ENCODE measurements at places on chromosomes 4 and X. TPM values are rescaled to one million over a fixed set of nuclear protein-coding genes. Genes with fewer than 3 reads are reported as not detected.

- no peak for DNase-seq
These were observed 106.4 kb downstream of the RNF150 start for GRCh38 chr4:141026900-141027299.

Gene CT83
- total RNA-seq, result not detected

- DNase-seq, result no peak
These were observed 252.8 kb upstream of the SLC7A11 start for GRCh38 chr4:138494931-138495330.

DNA sequence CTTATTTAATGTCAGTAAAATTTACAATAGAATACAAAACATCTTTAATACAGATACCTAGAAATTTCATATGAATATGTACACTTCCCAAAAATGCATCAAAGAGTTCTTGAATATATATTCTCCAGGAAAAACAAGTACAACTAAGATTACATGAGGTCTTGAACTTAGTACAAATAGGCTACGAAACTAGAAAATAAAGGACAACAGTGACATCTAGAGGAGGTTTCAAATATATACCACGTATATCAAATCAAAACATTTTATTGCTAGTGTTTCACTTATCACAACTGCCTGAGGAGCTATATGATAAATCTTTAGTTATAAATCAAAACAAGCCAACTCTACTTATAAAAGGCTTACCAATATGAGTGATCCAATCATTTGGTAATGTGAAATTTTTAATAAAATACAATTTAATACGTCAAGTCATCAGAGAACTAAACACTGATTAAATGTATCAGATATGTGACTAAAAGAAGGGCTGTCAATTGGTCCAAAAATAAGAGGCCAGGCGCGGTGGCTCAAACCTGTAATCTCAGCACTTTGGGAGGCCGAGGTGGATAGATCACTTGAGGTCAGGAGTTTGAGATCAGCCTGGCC lies 36.6 kb downstream of the ANAPC10 start:
- DNase-seq, result no peak

DNA sequence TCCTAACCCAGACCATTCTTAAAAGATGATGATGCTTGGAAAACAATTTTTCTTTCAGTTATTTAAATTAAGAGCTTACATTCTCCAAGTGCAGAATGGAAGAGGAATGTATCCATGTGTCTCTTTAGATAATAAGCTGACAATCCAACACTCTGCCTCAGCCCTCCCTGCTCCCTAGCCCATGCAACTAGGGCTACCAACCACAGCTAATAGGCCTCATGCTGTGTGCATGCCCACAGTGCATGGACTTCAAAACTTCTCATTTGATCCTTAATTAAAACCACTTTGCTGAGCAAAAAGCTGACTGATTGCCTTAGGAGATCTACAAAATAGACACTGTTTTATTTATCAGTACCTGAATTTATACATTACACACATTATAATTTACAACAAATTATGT lies 473.9 kb downstream of the GALNTL6 start:
- DNase-seq, result no peak

Gene HAUS3
- 4.9 TPM for total RNA-seq

DNA sequence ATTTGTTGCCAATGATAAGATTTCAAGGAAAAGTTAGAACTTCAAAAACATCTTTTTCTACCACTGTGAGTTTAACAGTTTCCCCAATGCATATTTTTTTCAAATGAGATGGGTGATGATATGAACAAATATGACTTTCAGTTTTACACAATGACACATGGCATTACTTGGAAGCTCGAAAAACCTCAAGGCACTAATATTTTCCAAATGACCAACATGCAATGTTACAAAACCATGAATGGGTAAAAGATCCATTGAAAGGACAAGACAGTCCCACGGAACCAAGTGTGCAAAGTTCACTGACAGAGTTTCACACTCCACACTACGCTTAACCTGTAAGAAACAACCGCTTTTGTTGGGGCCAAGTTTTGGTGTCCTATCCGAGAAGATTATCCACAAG lies 84.5 kb downstream of the CD99L2 start:
- no peak for DNase-seq

- no peak for DNase-seq
These were observed 197.3 kb downstream of the OR13H1 start for GRCh38 chrX:131741103-131741581.

DNA sequence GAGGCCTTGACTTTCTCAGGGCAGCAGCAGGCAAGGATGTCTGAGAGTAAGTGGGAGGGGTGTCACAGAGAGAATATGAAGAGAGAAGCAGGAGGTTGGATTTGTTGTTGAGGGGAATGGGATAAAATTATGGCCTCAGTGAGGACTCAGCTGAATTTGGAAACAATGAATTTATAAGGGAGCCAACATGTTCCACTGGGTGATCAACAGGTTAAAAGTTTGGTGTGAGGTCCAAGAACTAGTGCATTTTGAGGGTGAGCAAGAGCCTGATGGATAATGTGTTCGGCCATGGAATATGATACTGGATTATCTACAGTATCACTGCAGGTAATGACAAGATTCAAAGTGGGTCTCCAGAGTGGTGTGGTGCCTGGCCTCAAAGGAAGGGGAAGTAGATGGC lies 33.5 kb downstream of the LIMCH1 start:
- DNase-seq, result no peak

GRCh38 chrX:127207326-127207725 lies 387.8 kb downstream of the PRR32 start:
- DNase-seq, result no peak

Gene GLRA2
- not detected for total RNA-seq

- no peak for DNase-seq
These were observed 439.2 kb downstream of the ARHGAP24 start for GRCh38 chr4:85913931-85914694.

Gene VEGFC
- total RNA-seq, result 8.9 TPM

DNA sequence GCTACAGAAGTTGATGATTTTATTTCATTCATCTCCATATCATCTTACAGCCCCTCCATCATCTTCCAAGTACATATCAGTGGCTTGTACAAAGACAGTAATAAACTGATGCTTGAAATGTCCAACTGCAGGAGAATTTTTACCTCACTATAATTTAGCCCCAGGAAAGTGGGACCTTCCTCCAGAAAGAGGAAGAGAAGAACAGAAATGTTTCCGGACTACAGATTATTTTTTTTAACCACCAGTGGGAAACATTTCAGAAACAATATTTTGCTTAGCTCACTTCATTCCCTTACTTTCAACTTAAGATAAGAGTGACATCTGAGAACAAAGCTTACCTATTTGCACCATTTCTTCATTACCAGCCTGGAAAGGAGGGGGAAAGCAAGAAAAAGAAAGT lies 2.0 kb downstream of the ADAMTS3 start:
- no peak for DNase-seq

- no peak for DNase-seq
These were observed 489.8 kb downstream of the PABPC4L start for GRCh38 chr4:133711817-133712216.

- DNase-seq, result no peak
These were observed 373.7 kb upstream of the FTHL17 start for GRCh38 chrX:31445542-31445941.

DNA sequence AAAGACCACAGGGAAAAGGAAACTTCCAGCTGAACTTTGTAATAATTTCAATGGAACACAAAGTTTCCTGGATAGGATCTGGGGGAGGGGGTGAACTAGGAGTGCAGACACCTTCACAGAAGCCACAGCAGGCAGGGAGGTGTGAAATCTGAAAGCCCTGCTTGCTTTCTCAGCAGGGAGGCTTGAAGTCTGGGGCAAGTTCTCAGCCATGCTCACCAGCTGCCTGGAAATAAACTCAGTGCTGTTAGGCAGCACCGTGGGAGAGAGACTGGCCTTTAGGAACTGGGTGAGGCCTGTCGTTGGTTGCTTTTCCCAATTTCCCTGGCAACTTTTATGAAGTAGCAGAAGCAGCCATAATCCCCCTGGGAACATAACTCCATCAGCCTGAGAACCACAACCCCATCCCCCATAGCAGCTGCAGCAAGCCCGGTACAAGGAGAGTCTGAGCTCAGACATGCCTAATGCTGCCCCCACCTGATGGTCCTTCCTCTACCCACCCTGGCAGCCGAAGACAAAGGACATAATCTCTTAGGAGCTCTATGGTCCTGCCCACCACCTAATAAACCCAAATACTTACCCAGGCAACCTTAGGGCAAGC lies 39.2 kb upstream of the NMU start:
- no peak for DNase-seq

DNA sequence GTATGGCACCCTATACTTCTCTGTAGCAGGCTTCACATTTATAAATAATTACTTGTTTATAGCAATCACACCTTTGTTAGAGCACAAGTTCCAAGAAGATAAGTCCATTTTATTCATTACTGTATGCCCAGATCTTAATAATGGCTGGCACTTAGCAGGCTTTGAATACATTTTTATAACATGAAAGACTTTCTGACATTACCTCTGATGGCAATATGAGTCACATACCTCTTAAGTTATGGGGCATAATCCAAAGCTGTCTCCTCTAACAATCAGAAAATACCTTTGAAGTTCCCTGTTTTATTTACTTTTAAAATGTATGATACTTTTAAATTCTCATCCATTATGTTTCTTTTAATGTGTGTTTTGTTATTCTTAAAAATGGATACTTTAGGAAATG lies 12.2 kb downstream of the SCRG1 start:
- DNase-seq, result no peak

DNA sequence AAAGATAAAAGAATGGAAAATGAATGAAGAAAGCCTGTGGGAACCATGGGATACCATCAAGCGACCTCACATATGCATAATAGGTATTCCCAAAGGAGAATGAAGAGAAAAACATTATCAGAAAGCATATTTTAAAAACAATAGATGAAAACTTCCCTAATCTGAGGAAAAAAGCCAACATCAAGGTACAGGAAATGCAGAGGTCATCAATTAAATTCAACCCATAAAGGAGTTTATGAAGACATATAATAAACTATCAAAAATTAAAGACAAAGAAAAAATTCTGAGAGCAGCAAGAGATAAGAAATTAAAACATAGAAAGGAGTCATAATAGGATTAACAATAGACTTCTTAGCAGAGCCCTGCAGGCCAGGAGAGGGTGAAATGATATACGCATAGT lies 397.5 kb downstream of the GPM6A start:
- no peak for DNase-seq

Gene ATP1B4
- total RNA-seq, result 2.7 TPM

DNA sequence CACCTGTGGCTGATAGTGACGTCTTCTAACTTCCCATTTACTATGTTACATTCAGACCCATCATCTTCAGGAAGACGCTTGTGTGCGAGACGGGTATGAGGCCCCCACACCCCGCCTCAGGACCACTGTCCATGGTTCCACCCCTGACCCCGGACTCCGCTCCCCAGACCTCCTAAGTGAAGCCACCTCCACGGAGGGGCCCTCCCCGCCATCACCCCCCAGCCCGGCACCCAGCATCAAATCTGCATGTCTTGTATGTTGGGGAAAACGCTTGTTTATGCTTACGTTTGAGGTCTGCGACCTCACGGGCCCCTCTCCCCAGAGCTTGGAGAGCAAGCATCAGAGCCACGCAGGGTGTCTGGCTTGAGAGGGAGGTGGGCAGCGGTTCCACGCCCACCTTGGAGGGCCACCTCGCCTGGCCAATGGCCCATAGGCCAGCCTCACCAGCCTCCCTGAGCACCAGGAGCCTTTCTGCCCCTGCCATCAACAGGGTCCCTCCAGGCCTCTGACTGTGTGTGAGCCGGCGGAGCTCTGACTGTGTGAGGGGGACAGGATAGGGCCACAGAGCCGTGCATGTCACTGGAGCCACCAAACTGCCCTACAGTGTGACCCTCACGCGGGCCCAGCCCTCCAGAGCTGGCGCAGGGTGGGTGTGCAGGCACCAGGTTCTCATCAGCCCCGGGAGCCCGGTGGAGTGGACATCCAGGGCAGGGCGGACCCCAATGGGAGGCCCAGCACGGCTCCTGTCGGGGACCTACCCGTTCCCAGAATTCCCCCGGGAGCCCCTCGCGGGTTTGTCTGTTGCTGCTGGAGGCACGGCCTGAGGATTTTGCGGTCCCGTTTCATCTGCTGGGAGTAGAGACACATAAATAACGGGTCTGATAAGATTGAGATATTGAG lies 88.4 kb upstream of the NKX1-1 start:
- DNase-seq, result no peak

Gene ZCCHC12
- total RNA-seq, result not detected

Gene MYOZ2
- 963 TPM for total RNA-seq

- no peak for DNase-seq
These were observed 622.9 kb downstream of the PCDH7 start for GRCh38 chr4:31343061-31343460.

Gene SPIN4
- total RNA-seq, result 0.66 TPM

Gene NHSL2
- total RNA-seq, result 5.4 TPM

DNA sequence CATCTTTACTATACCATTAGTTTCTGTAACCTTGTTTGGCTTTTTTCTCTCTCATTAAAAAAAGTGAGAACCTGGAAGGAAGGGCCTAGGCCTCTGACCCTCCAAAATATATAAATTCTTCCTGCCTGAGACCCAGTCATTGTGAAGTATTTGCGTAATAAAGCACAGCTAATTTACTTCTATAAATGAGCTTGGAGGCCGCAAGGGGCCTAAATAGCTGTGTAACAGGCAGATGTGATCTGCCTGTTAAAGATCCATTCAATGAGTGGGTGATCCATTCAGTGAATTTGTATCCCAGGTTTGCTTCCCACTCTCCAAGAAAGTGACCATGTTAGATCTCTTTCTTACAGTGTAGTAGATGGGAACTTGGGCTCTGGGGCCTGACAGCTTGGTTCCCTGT lies 595 bp upstream of the PYURF start:
- DNase-seq, result no peak

DNA sequence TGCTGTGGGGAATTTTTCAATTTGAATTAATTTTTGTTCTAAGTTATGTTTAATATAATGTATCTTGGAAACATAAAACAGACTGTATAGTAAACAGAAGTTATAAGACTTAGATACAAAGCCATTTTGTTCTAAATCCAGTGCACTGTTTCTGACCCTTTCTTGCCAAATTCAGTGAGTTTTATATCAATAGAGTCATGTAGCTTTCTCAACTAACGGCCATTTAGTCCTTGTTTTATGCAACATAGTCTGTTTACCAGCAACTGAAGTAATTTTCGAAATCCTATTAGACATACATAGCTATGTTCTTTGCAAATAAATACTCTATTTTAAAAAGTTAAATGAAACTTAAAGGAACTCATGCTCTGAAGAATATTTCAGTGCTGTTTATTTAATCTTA lies 242.8 kb downstream of the ADGRL3 start:
- DNase-seq, result no peak

DNA sequence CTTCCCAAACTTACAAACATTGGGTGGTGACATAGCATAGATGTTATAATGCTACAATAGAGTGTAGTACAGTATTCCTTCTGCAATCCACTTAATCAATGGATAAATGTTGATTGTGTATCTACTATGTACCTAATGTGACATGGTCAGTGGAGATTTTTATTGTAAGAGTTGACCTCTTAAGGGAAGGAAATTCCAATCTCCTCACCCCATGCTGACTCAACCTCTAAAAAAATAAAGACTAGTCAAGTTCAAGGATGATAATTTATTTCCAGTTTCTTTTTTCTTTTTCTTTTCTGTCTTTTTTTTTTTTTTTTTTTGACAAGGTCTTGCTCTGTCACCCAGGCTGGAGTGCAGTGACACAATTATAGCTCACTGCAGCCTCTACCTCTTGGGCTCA lies 206.5 kb upstream of the STS start:
- DNase-seq, result no peak

GRCh38 chr4:125243789-125244397 lies 70.9 kb upstream of the FAT4 start:
- DNase-seq, result no peak

- DNase-seq, result no peak
These were observed 84.0 kb downstream of the RBPJ start for GRCh38 chr4:26404743-26405206.

All from heart right ventricle (tissue), 16 donors.